ENCODE measurements at places on chromosomes 2 and 18.

GRCh38 chr18:47149457-47150028 lies 757 bp downstream of the HDHD2 start:
- no peak for DNase-seq

DNA sequence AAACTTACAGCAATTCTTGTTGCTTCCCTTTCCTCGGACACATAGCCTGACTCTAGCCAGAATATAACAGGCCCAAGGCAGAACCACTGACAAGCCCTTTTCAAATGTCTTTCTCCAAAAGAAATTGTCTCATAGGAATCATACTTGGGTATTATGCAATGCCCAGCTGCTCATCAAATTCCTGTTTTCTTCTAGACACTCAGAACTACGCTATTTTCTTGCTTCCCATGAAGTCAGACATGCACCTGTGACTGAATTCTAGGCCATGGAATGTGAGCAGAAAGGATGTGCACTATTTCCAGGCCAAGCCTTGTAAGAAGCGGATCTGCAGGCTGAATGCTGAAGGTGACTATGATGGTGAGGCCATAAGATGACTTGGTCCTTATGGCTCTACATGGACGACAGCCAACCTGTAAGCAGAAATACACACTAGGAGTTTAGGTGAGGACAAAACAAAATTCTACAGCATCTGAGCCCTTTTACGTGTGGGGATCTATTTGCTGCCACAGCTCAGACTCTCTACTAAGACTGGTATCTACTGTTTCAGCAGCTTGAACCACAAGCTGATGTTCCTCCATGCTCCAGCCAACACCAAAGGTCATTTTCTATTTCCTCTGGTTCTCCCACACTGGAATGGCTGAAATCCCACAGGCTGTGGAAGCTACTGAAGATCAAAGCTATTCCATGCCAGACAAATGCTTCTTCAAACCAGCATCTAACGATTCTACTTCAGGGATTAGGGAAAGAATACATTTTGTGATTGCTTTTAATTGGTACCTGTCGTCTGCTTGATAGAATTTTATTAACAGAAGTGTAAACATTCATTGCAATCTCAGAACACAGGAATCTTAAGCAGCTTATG lies 378.7 kb downstream of the RBM43 start:
- DNase-seq = no peak

DNA sequence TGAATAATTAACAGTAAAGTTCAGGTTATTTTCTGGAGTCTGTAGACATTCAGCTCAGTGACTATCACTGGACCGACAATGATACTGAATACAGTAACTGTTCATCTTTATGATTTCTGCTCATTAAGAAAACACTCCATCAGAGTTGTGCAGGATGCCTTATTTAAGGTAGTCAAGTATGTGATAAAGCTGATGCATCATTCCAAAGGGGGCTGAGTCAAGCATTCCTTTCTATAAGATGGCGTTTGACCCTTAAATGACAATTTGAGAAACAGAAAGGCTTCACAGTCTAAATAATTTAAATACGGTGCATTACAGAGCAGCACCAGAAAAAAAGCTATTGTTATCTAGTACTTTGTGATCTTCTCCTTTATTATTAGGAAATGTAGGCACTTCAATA lies 131.1 kb downstream of the CDH2 start:
- no peak for DNase-seq

DNA sequence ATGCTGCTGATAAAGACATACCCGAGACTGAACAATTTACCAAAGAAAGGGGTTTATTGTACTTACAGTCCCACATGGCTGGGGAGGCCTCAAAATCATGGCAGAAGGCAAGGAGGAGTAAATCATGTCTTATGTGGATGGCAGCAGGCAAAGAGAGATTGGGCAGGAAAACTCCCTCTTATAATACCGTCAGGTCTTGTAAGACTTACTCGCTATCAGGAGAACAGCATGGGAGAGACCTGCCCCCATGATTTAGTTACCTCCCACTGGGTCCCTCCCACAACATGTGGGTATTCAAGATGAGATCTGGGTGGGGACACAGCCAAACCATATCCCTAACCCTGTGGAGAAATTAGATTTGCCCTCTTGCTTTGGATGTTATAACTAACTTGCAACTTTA lies 1068.0 kb upstream of the ZEB2 start:
- DNase-seq = no peak

- DNase-seq = no peak
Observed at GRCh38 chr18:51513517-51513916, 316.0 kb upstream of the MEX3C start.

- DNase-seq = no peak
Observed at GRCh38 chr2:133884739-133885381, 316.6 kb upstream of the NCKAP5 start.

GRCh38 chr18:58908006-58908405 lies 43.3 kb downstream of the ZNF532 start:
- no peak for DNase-seq

GRCh38 chr18:76764291-76764901 lies 58.0 kb upstream of the ZNF236 start:
- DNase-seq = no peak
